Stimulated activated CD4-positive, alpha-beta T cell treated with anti-CD3 and anti-CD28 coated beads, Interleukin-1b, Interleukin-23, amount 100 ng/mL, for 48 hours (primary cell): ENCODE measurements at places on chromosomes 4 and X.

DNA sequence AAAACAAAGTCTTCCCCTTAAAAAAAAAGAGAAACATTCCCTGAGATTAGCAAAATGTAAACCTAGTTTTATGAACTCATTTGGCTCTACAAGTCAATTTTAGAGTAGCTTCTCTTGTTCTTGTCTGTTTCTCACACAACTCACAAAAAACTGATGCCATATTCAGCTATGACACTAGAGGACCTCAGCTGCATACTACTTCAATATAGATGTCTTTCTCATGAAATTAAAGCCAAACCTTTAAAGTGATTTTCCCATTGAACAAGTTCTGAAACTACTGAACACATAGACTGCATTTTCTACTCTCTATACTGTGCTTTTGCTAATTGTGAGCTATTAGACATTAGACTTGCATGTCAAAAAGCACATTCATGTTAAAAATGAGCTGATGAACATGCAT lies 49.8 kb downstream of the TBCK start:
- no peak for DNase-seq

DNA sequence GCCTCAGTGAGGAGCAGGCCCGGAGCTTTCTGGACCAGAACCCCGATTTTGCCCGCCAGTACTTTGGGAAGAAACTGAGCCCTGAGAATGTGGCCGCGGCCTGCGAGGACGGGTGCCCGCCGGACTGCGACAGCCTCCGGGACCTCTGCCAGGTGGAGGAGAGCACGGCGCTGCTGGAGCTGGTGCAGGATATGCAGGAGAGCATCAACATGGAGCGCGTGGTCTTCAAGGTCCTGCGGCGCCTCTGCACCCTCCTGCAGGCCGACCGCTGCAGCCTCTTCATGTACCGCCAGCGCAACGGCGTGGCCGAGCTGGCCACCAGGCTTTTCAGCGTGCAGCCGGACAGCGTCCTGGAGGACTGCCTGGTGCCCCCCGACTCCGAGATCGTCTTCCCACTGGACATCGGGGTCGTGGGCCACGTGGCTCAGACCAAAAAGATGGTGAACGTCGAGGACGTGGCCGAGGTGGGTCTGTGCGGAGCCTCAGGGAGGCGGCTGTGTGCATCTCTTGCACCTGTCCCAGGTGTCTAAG lies 323 bp downstream of the PDE6B start:
- no peak for DNase-seq

- no peak for DNase-seq
These were observed 30.9 kb downstream of the REELD1 start for GRCh38 chr4:146245246-146245645.

DNA sequence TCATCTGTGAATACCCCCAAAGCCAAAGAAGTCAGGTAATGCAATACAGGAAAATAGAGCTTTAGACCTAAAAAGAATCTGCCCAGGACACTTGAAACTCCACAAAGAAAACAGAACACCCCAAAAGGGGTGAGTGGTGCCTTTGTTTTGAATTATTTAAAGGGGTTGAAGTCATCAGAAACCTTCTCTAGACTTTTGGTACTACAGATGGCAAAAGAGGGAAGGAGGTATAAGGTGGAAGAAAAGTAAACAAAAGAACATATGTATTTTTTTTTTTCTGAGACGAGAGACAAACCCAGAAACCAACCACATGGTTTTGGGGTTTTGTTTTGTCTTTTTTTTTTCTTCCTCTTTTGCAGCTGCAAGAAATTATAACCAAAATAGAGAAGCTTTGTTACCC lies 1477.8 kb downstream of the C4orf33 start:
- DNase-seq: no peak

DNA sequence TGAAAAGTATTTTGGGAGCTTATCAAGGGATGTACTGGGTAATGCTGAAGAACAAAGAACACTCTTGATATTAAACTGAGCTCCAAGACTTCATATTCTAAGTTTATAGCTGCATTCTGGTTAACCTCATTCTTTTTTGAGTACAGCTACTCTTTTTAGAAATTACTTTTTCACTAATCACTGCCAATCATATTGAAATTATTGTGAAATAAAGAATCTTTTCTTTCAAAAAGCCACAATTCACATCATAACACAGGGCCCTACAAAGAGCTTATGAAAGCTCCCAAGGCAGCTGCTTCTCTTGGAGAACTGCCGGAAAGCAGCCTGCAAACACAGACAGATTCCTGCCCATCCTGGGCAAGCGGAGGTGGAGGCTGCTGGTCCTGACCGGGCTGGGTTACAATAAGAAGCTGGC lies 121.4 kb downstream of the RNF150 start:
- no peak for DNase-seq
